Stimulated activated CD8-positive, alpha-beta memory T cell treated with anti-CD3 and anti-CD28 coated beads, Interleukin-7, amount 100 ng/mL, for 1 hour (primary cell): ENCODE measurements at places on chromosomes 3 and 15.

DNA sequence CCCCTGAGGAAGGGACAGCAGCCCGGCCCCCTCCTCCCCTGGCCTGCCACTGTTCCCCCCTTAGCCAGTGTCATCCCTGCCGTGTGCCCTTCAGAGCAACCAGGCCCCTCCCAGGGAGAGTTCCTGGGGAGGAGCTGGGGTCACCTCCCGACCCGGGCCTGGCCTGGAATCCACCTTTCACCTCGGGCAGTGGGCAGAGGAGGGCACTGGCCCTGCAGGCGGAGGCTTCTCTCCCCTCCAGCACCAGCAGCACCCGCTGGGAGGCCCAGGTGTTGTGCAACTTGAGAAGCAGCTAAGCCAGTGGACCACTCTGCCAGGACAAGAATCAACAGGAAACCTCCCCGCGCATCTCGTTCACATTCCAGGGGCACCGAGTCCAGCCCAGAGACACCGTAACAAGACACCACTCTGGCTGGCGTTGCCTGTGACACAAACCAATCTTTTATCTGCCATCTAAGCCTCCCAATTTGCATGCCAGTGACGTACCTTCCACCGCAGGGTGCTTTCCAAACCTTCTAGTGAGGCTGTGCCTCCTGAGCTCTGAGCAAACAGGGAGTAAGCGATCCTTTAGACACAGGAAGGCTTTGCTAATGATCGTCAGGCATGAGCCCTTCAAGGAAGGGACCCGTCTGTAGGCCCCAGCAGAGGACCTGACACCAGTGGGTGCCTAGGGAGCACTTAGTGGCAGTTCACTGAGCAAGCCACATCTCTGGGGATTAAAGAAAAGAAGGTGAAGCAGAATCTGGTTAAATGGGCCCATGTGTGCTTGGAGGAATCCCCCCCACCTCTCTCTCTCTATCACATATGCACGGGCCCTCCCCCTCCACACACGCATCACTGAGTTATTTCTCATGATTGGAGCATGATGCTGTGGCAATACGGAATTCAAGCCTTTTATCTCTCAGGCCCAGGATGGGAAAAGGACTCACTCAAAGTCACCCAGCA, 98.9 kb upstream of the TLE3 start:
- no peak for DNase-seq

- DNase-seq, result no peak
These were observed 26.1 kb upstream of the NECTIN3 start for GRCh38 chr3:111045564-111045963.

DNA sequence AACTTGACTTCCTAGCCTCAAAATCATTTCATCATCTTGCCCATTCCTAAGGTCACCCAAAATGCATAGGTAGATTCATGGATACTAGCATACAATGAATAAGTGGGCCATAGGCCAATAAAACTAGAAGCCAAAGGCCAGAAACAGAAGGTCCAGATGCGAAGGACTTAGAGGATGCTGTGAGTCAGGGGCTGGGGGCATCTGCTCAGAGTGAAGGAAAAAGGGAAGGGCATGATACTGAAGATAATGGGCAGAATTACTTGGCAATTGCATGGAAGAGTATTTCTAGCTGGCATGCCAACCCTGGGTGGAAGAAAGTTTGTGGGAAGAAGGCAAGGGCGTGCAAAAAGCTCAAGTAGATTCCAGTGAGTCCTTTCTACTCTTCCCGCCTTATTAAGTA, 27.5 kb downstream of the ILDR1 start:
- DNase-seq, result no peak

GRCh38 chr3:111971533-111972130, 7.2 kb upstream of the ABHD10 start:
- no peak for DNase-seq

DNA sequence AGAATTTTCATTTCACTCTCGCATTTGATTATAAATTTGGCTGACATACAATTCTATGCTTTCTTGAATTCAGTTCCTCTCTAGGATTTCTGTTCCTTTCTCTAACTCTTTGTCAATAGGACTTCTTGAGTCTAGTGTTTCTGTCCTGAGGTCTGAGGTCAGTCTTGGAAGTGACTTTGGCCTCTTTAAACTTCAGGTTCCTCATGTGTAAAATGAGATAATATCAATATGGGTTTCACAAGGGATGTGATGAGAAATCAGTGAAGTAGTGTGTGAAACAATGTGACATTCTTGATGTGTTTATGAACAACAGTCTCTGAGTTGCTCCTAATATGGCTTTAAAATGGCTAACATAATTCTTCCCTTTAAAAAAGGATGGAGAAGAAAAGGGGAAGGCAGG, 92.2 kb downstream of the SV2B start:
- no peak for DNase-seq

DNA sequence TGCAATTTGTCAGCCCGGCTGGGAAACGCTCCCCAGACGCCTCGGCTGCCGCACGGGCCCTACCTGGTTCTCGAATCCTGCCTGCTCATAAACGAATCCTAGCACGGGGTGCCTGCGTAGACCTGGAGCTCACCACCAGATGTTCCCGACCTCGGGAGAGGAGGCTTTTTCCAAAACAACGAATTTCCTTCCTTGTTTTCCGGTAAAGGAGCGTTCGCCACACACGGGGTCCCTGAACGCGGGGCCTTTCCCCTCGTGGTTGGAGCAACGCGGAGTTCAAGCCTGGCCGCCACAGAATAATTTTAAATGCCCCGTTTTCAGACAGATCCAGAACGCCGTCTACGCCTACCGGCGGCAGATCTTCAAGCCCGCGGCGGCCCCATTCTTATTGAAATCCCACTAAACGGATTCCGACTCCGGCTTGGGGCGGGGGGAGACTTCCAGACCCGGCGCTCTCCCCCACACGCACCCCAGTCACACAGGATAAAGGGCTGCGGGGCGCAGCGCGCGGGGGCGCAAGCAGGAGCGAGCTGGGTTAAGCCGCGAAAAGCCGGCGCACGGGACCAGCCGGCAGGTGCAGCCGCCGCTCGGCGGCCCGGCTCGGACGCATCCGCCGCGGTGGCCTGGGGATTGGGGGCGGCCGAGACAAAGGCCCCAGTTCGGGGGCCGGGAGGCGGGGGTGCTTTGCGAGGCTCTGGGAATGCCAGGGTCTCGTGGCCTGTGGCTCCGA, 895 bp downstream of the GATA2 start:
- DNase-seq, result no peak

GRCh38 chr3:101835676-101836075, 13.6 kb upstream of the NFKBIZ start:
- DNase-seq, result no peak

GRCh38 chr15:49038382-49038781, 7.9 kb downstream of the SECISBP2L start:
- no peak for DNase-seq

DNA sequence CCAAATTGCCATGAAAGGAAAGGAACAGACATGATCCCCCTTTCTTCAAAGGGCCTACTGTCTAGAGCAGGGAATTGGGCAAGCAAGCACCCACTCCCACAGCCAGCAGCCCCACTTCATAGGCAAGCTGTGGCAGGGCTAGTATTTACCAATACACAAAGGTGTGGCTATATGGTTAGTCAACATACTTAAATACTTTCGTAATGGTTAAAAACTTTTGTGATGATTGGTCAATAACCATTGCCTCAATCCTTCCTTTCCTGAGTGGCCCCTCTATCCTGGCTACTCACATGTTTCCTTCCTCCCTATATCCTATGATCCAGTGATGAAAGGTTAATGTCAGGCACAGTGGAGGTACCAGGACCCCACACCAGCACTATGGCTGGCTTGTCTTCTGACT, 30.1 kb upstream of the ARL8B start:
- DNase-seq, result no peak

DNA sequence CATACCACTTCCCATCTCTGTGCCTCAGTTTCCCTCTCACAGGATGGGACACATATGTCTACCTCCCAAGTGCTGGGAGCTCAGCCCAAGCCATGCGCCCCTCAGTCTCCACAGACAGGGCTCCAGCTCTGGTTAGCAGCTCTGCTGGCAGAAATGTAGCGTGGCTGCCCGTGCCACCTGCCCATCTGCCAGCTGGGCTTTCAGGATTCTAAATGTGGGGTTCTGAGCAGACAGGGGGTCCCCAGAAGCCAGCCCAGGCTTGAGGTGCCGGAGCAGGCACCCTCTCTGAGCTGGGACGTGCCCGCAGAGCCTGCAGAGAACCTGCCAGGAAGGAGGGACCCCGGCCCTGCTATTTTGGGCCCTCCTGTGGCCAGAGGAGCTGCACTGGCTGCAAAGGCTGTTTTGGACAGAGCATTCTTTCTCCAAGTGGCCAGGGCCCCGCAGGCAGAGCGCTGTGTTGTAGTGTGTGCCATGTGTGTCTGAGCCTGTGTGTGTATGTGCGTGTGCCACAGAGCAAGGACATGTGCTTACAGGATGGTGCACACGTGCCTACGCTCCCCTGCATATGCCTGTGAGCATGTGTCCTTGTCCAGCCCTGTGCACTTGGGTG, 31.7 kb downstream of the PSTPIP1 start:
- DNase-seq, result no peak

- no peak for DNase-seq
These were observed 378.3 kb upstream of the RGMA start for GRCh38 chr15:93467337-93467736.

DNA sequence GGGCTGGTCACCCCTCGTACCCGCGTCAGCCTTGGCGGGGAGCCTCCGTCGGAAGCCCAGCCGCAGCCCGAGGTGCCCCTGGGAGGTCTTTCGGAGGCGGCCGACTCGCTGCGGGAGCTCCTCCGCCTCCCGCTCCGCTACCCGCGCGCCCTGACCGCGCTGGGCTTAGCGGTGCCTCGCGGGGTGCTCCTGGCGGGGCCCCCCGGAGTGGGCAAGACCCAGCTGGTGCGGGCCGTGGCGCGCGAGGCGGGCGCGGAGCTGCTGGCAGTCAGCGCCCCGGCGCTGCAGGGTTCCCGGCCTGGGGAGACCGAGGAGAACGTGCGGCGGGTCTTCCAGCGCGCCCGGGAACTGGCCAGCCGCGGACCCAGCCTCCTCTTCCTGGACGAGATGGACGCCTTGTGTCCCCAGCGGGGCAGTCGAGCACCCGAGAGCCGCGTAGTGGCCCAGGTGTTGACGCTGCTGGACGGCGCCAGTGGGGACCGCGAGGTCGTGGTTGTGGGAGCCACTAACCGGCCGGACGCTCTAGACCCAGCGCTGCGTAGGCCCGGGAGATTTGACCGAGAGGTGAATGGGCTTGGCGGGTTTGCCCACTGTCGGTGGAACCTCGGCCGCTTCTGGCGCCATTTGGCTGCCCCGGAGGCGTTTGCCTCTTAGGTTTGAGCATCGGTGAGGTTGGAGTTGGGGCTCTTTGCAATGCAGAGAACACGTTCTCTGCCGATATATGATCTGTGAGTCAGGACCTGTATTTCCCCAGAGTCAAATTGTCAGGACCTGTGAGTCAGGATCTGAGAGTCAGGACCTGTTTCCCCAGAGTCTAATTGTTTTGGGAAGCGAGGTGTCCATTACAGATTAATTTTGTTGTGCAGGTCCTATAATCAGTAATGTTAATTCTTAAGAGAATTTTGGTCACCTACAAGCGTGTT, 24.9 kb upstream of the GATM start:
- no peak for DNase-seq

GRCh38 chr3:129246636-129247035, 2.8 kb upstream of the COPG1 start:
- no peak for DNase-seq

GRCh38 chr3:111246967-111247760, 175.5 kb downstream of the NECTIN3 start:
- DNase-seq, result no peak

DNA sequence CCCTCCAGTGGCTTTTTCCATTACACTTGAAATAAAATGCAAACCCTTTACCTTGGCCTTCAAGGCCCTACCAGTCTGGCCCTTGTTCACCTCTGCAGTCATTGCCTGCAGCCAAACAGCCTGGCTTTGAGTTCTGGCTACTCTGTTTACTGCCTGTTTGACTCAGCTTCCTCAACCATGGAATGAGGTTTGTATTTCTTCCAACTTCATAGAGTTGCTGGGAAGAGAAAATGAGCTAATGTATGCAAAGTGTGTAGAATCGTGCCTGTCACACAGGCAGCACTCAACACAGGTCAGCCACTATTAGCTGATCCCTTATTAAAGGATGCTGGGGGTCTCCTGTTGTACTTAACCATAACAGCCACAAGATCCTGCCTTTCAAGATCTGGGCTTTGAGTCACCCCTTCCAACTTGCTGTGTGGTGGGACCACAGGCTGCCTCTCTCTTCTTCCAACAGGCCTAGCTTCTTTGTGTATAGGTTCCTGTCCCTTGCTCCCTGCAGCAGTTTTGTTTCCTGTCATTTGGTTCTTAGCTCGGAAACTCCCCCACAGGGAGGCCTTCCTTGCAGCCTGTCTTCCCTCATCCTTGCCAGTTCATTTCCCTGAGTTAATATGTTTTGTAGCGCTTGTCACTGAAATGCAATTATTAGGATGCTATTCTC, 6.4 kb downstream of the MED12L start:
- DNase-seq, result no peak

- no peak for DNase-seq
These were observed 121.7 kb upstream of the SPRED1 start for GRCh38 chr15:38130740-38131498.

DNA sequence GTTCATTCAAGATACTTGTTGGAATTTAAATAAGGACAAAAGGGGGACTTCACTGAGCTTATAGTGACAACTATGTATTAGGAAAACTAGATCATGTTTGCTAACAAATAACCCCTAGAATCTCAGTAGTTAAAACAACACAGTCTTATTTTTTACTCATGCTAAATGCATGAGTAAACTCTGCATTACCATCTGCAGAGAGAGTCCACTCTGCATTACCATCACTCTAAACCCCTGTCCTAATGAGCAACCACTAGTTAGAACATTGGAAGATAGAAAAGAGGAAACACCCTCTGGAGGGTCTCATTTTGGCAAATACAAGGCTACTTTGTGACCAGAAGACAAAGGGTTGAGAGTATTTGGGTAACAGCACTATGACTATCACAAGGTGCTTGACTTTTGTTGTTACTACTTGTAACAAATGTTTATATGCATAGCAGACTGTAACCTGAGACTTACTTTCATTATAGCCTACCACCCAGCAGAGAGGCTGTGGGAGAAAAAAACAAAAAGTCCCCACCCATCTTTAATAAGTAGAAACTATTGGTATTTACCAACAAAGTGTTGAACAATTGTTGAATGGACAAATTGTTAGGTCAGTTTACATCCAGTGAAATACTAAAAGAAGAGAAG, 99.1 kb downstream of the OXSM start:
- DNase-seq, result no peak

DNA sequence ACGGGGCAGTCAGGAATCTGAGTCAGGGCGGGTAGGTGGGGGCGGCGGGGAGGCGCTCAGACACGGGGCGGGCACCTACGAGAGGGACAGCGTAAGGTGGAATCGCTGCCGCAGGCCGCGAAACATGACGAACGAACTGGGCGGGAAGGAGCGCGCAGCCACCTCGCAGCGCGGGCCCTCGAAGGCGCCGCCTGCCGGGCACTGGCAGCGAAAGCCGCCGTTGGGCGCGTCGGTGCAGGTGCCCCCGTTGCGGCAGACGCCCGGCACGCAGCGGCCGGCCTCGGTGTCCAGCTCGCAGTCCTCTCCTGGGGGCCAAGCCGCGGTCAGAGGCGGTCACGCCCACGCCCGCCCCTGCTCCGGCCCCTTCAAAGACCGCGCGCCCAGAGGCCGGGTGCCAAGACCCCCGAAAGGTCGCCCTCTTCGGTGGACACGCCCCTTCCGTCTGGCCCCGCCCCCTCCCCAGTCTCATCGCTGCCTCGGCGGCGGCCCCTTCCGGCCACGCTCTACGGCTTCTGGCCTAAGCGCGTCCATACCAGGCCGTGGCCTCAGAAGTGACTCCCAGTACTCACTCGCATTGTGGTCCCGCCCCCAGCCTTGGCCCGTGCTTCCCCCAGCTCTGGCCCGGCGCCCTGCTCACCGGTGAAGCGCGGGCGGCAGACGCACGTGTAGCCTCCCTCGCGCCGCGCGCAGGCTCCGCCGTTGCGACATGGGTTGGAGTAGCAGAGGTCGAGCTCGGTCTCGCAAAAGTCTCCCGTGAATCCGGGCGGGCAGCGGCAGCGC, 6.4 kb downstream of the CELSR3 start:
- peak; percentile 60 for DNase-seq
